ENCODE measurements at places on chromosomes 13 and 19.

- DNase-seq = no peak
These were observed 10.0 kb downstream of the C3 start for GRCh38 chr19:6710273-6711077.

DNA sequence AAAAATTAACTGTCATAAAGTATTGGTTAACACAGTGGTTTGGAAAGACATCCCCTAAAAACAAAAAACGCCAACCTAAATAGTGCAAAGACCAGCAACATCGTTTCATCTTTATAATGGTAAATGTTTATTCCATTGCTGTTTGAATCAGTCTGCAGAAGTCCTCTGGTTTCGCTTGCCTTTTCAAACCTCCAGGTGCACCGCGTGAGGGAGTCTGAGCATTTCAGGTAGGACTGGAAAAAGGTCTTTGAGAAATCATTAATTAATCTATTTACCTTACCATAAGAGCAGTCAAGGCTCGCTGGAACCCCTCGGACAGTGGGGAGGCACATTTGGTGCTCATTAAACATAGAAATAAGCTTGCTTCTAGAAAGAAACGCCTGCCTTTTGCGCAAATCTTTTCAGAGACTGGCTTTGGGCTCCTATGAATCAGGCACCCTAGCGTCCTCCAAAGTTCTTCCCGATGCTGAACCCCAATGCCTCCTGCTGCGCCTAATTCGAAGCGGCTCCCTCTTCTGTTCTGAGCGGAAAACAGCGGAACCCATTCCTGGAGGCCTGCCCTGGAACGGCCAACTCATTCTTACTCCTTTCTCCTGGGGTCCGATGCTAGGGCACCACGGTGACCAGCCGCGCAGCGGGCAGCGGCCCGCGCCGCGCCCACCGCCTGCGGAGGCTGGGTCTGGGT, 951 bp upstream of the MTUS2 start:
- no peak for DNase-seq

- no peak for DNase-seq
These were observed 78.8 kb upstream of the TDRD3 start for GRCh38 chr13:60318186-60318585.

- DNase-seq = no peak
These were observed 432.7 kb downstream of the FOXO1 start for GRCh38 chr13:40233731-40234195.

DNA sequence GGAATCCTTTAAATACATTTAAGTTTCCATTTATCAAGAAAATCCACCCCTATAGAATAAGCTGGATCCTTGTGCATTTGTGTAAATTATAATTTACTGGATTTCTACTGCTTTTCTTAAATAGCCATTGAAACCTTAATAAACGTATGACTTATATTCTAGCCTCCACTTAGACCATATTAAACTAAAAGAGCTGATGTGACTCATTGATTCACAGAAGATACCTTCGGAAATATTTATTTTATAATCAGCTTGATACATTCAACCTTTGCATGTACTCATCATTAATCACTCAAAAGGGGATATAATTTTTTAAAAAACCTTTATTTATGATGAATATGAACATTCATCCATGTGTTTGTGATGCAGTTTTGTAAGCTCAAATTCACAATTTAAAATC, 136.3 kb downstream of the SPRY2 start:
- DNase-seq = no peak

DNA sequence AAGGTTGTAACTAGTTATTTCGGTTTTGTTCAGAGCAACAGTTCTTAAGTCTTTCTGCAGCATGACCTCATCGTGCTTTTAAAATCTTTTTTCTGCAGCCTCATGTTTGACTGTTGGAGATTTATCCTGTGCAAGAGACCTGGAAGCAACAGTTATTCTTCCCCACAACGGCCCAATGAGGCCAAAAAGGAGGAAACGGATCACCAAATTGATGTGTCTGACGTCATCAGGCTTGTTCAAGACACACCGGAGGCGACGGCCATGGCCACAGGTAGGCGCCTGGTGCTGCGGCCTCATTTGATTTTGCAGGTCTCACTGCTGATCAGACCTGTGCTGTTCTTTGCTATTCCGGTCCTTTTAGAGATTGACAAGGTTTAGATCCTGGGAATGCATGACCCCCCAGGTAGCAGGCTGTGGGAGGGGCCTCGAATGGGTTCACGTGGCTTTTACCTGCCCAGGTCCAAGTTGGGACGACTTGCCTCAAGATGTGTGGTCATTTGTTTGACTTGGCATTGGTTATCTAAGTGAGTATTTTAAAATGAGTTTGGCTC, 66.8 kb upstream of the MCF2L start:
- DNase-seq = no peak

- no peak for DNase-seq
These were observed 432.3 kb downstream of the SLITRK6 start for GRCh38 chr13:85366759-85367417.

GRCh38 chr13:103255587-103256301, 189.5 kb upstream of the SLC10A2 start:
- no peak for DNase-seq

DNA sequence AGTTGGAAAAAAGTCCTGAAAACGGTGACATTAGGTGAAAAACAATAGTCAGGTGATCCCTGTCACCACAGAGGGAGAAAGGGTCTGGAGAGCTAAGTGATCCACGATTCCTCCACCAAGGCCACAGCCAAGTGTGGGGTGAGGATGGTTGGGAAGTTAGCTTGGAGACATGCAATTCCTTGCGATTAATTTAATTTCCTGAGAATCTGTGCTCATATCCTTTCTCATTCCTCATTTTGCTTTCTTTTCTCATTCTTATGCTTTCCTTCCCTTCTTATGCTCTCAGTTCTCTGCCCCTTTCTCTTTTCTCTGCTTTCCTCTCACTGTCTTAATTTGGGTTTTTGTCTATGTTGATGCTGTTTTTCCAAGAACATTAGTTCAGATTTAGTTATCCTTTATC, 68.8 kb downstream of the GPC5 start:
- DNase-seq = no peak

DNA sequence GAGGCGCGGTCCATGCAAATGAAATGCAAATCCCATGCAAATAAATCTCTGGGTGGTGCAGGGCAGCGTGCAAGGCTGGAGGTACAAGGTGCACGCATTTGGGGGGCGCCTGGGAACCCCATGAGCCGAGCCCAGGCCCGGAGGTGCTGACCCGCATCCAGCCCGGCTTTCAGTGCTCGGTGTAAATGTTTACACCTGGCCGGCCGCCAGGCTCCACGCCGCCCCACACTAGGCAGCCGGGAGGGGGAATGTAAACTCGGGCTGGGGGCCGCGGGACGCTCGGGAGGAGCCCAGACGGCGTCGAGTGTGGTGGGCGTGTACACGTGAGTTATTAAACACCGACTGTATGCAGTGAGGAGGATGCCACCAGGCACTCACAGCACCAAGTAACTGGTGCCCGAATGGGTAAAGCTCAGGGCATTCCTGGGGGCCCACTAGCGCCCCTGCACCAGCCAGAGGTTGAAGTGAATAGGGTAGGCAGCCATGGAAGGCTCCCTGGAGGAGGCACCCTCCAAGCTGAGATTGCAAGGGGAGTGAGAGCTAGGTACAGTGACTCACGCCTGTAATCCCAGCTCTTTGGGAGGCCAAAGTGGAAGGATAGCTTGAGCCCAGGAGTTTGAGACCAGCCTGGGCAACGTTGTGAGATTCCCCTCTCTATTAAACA, 17.2 kb downstream of the FUT6 start:
- DNase-seq = no peak

GRCh38 chr13:31987535-31988170, 43.9 kb upstream of the FRY start:
- no peak for DNase-seq

GRCh38 chr19:47414469-47414868, 4.9 kb downstream of the MEIS3 start:
- DNase-seq = no peak

DNA sequence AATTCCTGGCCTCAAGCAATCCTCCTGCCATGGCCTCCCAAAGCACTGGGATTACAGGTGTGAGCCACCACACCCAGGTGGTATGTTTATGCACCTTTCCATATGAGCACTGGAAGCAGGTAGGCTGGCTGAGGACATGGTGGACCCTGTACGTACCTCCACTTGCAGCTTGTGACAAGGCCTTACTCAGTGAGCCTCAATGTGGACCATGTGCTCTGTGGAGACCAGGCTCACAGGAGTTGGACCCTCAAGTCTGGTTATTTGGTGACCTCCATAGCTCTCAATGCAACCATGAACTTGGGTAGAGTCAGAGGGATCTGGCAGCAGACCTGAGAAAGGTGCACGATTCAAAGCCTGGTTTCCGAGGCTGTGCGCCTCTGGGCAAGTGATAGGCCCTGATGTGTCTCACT, 5.5 kb downstream of the ACP4 start:
- DNase-seq = no peak

GRCh38 chr19:35403116-35403760, 32.4 kb downstream of the GPR42 start:
- no peak for DNase-seq

GRCh38 chr19:50437862-50438449, 5.3 kb downstream of the MYBPC2 start:
- DNase-seq = no peak

DNA sequence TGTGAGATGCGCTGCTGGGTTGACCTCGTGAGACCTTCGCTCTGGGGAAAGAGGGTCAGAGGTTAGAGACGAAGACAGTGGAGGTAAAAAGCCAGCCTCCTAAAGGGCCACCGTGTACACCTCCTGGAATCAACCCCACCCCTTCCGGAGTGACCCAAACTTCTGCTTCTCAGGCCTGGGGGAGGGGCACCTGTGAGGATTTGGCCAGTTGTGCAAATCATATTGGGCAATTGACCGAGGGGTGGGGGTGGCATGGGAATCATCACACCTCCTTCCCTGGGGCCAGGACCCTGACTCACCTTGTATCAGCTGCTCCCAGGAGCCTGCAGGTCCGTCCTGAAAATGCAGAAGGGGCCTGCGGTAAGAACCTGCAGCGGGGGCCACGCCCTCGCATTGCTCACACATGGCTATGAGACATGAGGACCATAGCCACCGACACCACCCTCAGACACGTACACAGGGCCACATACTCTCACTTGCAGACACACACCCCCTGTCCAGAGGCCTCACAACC, 2.8 kb downstream of the TNFSF14 start:
- DNase-seq = no peak

- DNase-seq = no peak
These were observed 3.7 kb downstream of the ZSCAN22 start for GRCh38 chr19:58330458-58330857.

- peak; percentile 27 for DNase-seq
These were observed 28.3 kb downstream of the PEX11G start for GRCh38 chr19:7460562-7460966.

DNA sequence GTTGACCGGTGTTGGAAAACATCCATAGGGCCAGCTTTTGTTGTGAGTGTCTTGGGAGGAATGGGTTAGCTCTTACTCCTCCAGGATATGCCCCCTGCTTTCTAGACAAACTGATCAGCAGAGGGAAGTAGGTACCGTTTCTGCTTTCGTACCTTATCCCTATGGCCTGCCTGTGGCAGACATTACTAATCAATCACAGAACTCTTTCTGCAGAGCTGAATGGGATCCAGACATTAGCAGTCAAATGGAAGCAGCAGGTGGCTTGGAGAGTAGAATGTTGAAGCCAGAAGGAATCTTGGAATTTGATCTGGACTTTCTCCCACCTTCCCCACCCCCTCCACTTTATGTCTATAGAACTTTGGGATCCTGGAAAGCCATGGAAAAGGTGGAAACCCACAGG, 17.1 kb downstream of the NWD1 start:
- DNase-seq = no peak

DNA sequence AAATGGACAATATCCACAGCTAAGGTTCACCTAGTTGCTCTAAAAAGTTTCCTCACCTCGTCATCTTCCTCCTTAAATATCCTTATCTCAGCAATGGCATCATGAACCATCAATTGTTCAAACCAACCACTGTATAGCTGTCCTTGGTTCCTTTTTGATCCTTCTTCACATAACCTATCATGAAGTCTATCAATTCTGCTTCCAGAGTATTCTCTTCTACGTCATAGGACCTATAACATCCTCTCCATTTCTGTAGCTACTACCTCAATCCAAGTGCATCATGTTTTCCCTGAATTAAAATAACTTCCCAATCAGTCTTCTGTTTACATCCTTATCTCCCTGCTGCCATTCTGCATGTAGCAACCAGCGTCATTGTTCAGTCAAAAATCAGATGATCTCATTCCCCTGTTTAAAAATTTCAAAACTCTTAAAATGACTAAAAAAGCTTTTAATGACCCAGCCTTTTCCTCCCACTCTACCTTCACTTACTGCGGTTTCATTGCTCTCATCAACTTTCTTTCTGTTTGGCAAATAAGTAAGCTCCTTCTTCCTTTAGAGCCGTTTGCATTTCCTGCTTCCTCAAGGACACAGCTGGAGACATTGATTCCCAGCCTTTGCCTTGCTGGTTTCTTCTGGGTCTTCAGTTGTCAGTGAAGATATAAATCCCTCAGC, 223.9 kb upstream of the MIR17HG start:
- no peak for DNase-seq

DNA sequence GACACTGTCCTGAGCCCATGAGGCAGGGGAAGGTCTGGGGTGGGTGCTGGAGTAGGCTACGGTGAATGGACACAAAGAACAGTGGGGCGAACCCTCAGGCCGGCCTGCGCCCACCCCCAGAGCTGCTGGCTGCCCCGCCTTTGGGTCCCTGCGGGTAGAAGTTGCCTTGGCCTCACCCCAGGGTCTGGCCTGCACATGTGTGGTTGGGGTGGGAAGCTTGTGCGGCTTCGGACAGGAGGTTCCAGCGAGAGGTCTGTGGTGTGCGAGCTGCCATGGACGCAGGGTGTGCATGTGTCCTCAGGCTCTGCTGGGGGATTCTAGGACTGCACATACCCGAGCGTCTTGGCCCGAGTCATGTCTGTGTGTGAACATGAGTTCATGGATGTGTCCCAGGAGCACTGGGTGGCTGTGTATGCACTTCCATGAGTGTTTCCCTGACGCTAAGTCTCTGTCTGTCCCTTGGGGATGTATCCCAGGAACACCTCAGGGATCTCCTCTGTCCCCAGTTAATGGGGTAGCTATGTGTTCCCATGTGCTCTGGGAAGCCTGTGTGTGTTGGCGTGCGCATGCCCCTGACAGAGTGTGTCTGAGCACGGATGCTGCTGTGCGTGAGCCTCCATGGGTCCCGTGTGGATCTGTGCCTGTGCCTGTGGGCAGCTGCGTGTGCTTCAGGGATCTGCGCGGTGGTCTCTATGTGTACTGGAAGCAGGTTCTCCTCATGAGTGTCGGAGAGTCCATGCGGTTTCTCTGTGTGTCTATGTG, 20.8 kb upstream of the POU2F2 start:
- no peak for DNase-seq
